ENCODE measurements at places on chromosomes 2 and 18.
A peak's percentile ranks its signal among the peaks of the same experiment; 100 is the strongest.

GRCh38 chr2:219165058-219165911, 4.5 kb downstream of the SLC23A3 start:
- no peak for DNase-seq

DNA sequence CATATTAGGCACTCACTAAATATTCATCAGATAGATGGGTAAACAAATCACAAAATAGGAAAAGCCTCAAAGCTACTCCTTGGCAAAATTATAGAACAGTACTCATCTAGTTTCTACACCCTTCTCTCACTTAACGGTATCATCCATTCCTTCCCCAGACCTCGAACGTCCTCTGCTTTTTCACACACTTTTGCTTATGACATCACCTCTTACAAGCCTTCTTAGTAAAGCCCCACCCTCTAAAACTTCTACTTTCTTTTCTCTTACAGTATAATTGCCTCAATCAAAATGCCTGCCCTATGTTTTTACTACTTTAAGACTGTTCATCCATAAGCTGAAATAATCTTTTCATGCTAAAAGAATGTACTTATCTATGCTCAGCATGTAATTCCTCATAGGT, 8.1 kb downstream of the CHN1 start:
- DNase-seq = no peak

- no peak for DNase-seq
These were observed 1253.5 kb upstream of the CDH2 start for GRCh38 chr18:29430416-29430815.

GRCh38 chr2:241154915-241155314, 4.6 kb downstream of the PPP1R7 start:
- DNase-seq = no peak

DNA sequence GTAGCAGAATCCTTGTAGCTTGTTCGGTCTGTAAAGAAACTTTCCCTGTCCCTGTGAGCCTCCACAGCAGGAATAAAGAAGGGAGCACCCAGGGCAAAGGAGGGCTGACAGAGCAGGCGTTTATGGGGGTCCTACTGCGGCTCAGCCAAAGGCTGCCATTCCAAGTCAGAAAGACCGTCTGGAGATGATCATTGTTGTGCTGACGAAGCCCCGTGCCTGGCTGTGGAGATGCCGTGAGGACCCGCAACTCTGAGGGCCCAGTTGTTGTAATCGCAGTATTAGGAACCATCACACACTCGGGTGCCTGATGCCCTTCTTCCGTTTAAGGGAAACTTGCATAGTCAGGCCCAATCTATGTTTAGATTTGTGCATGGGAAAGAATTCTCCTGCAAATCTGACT, 16.9 kb upstream of the VWA3B start:
- DNase-seq = no peak

DNA sequence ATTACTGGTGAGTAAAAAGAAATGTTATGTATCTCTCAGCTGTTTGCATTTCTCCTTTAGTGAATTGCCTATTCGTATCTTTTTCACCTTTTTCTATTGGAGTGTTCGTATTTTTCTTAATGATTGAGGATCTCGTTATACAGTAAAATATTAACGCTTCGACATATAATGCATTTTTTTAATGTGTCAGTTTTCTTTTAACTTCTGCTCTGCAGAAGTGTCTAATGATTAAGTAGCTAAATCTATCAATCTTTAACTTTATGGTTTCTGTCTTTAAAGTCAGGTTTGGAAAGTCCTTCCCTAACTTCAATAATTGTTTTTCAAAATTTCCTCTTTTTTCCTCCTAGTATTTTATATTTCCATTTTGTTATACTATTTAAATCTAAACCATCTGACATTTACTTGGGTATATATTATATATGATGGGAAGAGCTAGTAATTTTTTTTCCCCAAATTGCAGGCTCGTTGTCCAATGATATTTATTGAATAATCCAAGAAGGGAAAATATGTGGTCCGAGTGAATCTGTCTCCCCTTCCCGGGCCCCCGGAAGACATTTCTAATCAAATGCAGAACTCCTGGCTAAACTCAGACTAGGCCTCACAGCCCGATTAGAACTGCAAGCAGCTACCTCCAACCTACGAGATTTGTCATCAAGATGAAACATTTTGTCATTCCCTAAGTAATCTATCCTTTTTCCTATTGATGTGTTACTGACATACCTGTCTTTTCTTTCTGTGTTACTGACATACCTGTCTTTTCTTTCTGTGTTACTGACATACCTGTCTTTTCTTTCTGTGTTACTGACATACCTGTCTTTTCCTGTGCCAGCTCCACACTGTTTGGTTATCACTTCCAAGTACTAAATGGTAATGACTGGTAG, 17.2 kb downstream of the PCBP1 start:
- no peak for DNase-seq

GRCh38 chr2:127641133-127641532, 4.8 kb upstream of the GPR17 start:
- DNase-seq = no peak

DNA sequence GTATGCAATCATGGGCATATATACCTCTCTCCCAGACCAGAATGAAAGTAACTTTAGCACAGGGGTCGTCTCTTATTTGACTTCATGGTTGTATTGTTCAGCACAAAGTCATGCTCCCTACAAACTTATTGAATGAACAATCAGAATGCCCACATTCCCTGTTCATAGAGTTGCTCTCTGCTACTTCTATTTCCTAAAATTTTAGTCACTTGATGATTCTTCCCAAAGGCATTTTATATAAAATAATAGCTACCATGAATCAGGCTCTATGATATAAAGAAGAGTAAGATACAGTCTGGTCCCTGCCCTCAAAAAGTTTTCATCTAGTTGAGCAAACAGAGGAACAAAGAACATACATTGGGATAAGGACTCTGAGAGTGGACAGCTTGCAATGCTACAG, 162.2 kb downstream of the SLC39A10 start:
- no peak for DNase-seq

DNA sequence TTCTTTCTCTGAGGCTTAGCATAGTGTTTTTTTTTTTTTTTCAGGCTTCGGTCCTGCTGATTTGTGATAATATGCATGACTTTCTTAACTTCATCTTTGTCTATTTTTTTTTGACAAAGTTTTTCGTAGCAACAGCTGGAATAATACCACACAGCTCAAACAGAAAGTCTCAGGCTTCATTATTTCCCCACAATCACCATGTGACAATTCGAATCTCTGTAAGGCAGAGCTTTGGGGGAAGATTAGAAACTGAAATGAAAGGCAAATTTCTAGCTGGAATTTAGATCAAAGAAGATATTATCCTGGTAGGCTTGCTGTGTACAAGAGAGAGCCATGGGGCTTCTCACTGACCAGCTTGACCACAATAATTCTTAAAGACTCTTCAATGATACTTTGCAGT, 12.2 kb upstream of the CD28 start:
- DNase-seq = no peak

GRCh38 chr18:76405681-76406356, 89.2 kb downstream of the ZNF516 start:
- DNase-seq = peak; percentile 45

DNA sequence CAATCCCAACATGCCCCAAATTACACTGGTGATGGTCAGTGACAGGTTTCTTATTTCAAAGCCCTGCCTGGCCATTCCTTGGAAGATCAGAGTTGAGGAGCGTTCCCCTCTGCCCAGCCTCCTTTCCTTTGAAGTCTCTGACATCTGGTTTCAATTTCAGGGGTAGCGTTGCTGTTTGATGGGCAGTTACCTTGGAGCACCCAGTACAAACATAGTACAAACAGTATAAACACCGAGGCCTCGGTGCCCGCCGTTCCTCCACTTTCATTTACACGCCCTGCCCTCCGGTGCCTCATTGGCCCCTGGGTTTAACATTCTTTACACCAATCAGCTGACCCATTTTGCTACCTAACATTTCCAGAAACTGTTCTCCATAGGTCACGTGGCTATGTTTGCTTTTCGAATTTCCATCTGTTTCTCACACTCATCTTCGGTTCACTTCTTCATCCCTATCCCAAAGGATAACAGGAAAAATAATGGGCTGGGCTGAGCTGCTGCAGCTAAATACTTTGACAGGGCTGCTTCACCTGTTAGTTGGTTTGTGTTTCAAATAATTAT, 65.6 kb downstream of the NRP2 start:
- no peak for DNase-seq

DNA sequence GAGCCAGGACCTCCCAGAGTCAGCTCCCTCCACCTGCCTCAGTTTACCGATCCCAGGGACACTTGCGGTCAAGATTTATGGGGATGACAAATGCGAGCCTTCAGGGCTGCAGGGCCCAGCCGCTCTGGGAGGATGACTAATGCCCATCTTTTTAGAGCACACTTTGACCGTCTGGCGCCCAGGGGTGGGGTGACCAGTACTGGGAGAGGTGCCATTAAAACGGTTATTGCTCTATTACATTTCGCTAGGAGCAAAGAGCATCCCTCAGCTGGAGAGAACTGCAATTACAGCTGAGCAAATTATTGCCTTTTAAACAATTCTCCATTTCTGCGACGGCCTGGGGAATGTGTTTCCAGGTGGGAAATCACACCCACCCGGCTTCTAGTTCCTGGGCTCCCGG, 42.6 kb upstream of the HPCAL1 start:
- no peak for DNase-seq

- DNase-seq = no peak
These were observed 71.7 kb upstream of the SP3 start for GRCh38 chr2:174036825-174037224.

GRCh38 chr2:203361922-203362321, 33.7 kb downstream of the ABI2 start:
- no peak for DNase-seq

GRCh38 chr2:31561823-31562222, 18.9 kb downstream of the SRD5A2 start:
- DNase-seq = no peak
